D721Med (cell line): ENCODE measurements at places on chromosomes 16 and 17.

GRCh38 chr17:17822189-17822588 lies 14.6 kb downstream of the SREBF1 start:
- no peak for DNase-seq

- DNase-seq, result no peak
Observed at GRCh38 chr17:63439687-63440086, 6.4 kb downstream of the CYB561 start.

GRCh38 chr17:27560668-27561067 lies 70.3 kb upstream of the LGALS9 start:
- DNase-seq, result no peak

- no peak for DNase-seq
Observed at GRCh38 chr16:50585331-50585776, 37.2 kb downstream of the NKD1 start.

- no peak for DNase-seq
Observed at GRCh38 chr16:78842950-78843349, 743.5 kb downstream of the WWOX start.

DNA sequence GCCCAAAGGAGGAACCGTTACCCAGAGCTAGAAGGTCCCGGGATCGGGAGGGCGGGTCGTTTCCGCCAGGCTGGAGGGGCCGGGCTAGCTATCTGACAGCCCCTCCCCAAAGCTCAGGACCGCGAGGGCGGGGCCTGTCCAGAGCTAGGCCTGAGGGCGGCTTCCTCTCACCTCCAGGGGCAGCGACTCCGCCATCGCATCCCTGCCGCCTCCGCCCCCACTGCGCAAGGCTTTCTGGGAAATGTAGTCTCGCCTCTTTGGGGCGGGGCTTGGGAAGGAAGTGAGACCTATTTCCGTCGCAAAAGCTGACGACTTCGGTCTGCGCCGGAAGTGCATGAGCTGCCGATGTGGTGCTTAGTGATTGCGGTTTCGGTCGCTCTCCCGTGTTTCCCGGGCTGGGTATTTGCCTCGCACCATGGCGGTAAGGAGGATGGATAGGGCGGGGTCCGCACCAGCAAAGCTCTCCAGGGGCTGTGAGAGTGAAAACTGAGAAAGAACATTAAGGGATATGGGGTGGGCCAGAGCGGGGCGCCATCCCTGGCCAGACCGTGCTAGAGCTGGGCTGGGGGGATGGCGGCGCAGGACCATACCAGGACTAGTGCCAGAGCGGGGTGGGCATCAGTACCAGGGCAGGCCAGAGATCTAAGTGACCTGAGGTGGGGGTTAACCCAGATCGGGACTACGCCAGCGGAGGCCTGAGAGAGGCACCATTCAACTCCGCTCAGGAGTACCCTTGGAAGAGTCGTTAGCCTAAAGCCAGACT lies at the start of gene TMEM208:
TSS of gene TMEM208 (plus strand) at position 327 of the 763 bp plus-strand sequence. CDS start at position 416, 89 bp downstream.
- DNase-seq, result peak; percentile 75

- DNase-seq, result no peak
Observed at GRCh38 chr17:47967607-47968252, 3.2 kb upstream of the CDK5RAP3 start.

GRCh38 chr17:66684261-66684660 lies 150.7 kb upstream of the CACNG5 start:
- DNase-seq, result no peak

DNA sequence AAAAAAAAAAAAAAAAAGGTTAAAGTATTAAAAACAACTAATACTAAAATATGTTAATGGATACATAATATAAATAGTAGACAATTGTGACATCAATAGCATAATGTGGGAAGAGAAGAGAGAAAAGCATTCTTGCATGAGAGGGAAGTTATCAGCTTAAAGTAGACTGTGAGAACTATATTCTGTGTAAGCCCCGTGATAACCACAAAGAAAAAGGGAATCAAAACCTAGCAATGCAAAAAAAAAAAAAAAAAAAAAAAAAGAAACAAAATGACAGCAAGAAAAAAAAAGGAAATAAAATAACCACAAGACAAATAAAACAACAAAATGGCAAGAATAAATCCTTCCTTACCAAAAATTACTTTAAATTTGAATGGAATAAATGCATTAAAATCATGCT lies 39.8 kb upstream of the MYLK3 start:
- DNase-seq, result no peak

DNA sequence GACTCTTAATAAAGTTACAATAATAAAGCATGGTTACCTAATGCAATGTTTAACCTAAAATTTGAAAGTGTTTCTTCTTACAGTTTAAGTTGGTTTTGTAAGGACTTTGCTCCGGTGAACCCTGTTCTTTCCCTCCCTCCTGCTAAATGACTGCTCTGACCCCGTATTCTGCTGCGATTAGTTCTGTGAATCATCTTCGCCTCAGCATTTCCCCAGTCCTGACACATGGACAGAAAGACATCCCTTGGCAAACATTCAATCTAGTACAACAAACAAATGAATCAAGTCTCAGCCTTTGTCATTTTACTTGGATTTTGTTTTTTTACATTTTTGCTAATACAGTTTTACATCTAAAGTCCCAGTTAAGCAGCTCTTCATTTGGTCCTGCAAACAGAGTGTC lies 15.4 kb downstream of the KCNJ2 start:
- no peak for DNase-seq

DNA sequence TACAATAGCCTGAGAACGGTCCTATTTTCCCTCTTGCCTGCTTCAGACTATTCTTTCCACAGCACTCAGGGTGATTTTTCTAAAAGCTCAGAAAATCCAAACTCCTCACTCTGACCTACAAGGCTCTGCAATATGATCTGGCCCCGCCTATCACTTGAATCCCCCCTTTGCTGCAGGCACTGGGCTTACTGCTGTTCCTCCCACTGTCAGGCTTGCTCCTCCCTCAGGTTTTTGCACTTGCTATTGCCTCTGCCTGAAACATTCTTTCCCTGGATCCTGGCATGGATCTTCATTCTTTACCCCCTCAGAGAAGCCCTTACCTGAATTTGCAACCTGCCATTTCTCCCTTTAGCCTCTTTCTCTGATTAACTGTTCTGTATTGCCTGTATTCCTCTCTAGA lies 52.3 kb downstream of the RPGRIP1L start:
- no peak for DNase-seq

DNA sequence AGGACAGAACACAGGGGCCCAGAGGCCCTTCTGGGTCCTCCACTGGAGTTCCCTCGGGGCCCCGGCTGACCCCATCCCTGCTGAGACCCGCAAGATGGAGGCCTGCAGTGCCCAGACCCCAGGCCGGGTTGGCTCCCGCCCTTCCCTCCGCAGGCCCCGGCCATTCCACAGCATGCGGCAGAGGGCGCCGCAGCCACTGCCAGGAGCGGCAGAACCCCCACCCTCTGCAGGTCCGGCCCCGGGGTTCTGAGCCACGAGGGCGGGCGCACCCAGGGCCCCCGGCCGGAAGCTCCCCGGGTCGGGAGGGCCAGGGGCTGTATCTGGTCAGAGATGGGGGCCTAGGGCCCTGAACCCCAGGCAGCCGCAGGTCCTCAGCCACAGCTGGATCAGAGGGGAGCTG lies 2.4 kb upstream of the PERCC1 start:
- DNase-seq, result no peak

- DNase-seq, result no peak
Observed at GRCh38 chr16:72658888-72659717, 388.8 kb downstream of the ZFHX3 start.

DNA sequence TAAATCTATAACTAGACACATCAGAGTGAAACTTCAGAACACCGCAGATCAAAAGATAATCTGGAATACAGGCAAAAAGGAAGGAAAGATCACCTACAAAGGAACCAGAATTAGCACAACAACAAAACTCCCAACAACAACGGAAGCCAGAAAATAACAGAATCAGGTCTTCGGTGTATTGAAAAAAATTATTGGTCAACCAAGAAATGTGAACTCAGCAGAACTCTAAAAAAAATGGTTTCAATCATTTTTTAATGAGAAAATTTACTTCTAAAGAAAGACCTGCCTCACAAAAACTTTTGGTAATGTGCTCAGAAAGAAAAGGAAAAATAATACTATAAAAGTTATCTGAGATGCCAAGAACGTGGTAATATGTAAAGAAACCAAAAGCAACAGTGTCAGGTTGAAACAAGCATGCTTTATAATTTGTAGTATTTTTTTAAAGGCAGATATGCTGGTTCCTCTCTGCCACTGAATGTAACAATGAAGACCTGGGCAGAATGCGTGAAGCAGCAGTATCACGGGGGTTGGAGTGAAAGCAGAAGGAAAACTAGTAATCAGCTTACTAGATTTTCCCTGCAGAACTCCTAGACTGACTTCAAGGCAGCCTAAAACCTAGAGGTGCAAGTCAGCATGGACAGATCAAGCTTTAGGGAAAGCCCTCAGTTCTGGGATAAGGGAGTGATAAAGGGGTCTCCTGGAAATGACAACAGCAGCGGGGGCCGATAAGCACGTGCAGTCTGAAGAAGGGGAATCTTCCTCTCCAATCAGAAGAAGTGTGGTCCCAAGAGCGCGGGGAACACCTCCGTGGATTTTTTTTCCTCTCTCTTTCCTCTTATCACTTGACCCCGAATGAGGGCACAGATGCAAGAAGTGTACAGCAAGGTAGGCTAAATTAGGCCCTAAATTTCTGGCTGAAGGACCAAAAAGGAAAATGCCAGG lies 80.9 kb upstream of the TEKT1 start:
- DNase-seq, result no peak

GRCh38 chr16:2157480-2158261 lies 2.1 kb downstream of the TRAF7 start:
- DNase-seq, result no peak

GRCh38 chr16:65114527-65114926 lies 7.3 kb downstream of the CDH11 start:
- DNase-seq, result no peak
